ENCODE measurements at places on chromosomes 2 and 18.

GRCh38 chr2:1101982-1102590, 151.4 kb downstream of the SNTG2 start:
- DNase-seq = no peak

GRCh38 chr2:65710779-65711295, 278.4 kb upstream of the SPRED2 start:
- DNase-seq = no peak

DNA sequence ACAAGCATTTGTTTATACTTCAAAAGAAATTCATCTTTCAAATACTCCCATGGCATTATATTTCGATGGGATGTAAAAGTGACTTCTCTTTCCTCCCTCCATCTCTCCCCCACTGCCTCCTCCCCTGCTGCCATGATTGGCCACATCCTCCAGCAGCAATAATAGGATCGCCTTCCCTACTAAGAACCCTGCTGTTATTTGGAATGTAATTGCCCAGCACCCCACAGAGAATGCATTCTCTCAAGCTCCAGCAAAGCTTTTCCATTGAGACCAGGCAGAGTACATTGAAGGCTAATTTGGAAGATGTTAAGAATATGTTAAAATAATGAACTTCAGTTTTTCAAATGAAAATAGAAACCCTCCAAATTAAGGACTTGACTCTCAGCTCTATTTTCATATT, 375.4 kb upstream of the ACVR2A start:
- no peak for DNase-seq

DNA sequence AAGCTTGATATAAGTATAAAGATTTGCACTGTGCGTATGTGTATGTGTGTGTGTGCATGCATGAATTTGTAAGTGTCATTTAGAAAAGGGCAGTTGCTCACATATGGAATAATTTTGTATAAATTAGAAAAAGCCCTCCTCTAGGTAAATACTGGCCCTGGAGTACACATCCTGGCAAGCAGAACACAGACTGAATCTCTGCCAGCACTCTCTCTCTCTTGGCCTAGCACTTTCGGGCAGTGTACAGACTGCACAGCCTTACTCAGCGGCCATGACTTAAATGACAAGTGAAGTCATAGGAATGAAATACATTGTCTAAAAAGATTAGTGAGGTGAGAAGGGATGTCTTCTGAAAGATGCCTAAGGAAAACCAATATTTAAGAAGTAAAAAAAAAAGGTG, 214.1 kb downstream of the RDH14 start:
- DNase-seq = no peak

Data from stimulated activated CD4-positive, alpha-beta T cell treated with anti-CD3 and anti-CD28 coated beads, Interleukin-15, amount 100 ng/mL, for 1 hour (primary cell).